ENCODE measurements at places on chromosomes 6 and 20. TPM values are rescaled to one million over a fixed set of nuclear protein-coding genes. Genes with fewer than 3 reads are reported as not detected.

LAMP5 gene
- total RNA-seq = 0.89 TPM

PFDN4 gene
- 33.0 TPM for total RNA-seq

BPIFB4 gene
- not detected for total RNA-seq

MYLK4 gene
- 0.84 TPM for total RNA-seq

KCNG1 gene
- not detected for total RNA-seq

TINAG gene
- not detected for total RNA-seq

STMND1 gene
- total RNA-seq = not detected

CST5 gene
- not detected for total RNA-seq

CCN2 gene
- 24.9 TPM for total RNA-seq

TCF19 gene
- 4.0 TPM for total RNA-seq

GRCh38 chr20:33076662-33077372 is 2.6 kb upstream of the BPIFB4 start:
- no peak overlapping the region for H3K27ac ChIP-seq
- no peaks in the 10 kb centered on the region for H3K36me3 ChIP-seq
- no peaks in the 10 kb centered on the region for H3K4me1 ChIP-seq
- no peak for DNase-seq

DNA sequence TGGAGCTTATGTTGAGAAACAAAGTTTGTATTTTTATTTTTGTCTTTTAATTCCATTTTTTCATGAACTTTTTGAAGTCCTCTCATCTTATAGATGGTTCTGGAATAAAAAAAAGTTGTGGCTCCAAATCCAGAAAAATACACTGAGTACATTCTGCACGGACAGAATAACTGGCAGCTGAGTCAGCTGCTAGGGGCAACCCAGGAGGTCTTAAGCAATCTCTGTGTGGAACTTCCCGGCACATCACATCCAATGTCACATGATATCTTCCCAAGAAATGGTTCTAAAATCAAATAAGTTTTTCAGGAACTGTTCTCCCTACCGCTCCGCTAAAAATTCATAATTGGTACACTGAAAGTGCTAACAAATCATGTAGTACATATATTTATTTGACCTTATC is 29.8 kb downstream of the SLC13A3 start:
- no peak overlapping the region for H3K4me3 ChIP-seq
- no peaks in the 10 kb centered on the region for H3K27me3 ChIP-seq
- H3K4me1 ChIP-seq = no peaks in the 10 kb centered on the region
- no peaks in the 10 kb centered on the region for H3K36me3 ChIP-seq
- peak; percentile 13 for DNase-seq
- H3K27ac ChIP-seq = no peak overlapping the region

GRCh38 chr6:38588631-38589366 is 50.9 kb downstream of the BTBD9 start:
- H3K4me3 ChIP-seq = no peak overlapping the region
- DNase-seq = no peak
- no peaks in the 10 kb centered on the region for H3K27me3 ChIP-seq

DNA sequence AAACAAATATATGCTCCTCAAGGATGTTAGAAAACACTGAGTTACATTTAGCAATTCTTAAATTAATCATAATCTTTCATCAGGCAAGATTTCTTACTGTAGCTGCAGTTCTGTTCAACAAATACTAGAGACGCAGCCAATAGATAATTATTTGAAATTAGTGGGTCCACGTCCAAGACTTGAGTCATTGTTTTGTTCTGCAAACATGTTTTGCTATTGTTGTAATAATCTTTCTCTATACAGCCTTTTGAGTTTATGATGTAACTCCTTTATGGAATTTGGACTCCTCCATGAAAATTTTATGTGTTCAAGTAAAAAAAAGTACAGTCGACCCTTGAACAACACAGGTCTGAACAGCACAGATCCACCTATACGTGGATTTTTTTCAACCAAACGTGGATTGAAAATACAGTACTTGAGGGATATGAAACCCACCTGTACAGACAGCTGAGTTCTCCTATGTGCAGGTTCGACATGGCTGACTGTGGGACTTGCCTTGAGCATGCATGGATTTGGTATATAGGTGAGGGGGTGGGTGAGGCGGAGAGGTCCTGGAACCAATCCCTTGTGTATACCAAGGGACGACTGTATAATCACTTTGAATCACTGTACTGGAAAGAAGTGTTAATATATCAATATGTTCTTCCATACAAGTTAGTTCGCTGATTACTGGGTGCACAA is 41.3 kb upstream of the SLC22A16 start:
- no peak for DNase-seq
- peak overlapping the region; percentile 1 for H3K27ac ChIP-seq
- no peak overlapping the region for H3K4me3 ChIP-seq
- peaks cover 4% of the 10 kb centered on the region for H3K4me1 ChIP-seq
- H3K36me3 ChIP-seq = no peaks in the 10 kb centered on the region

DNA sequence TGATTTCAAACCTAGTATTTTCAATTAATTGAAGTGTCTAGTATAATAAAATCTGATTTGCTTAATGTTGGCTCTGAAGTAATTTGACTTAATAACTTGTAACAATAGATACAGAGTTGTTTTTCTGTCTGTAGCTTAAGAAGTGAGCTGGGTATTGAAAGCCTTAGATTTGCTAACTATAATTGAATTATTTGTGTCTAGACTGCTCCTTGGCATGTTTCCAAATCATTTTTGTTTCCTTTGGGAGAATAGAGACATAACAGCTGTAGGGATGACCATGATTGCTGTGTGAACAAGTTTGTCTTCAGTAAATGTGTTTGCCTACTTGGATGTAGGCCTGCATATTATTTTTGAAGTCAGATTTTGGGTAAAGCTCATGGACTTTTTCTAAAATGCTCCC is 115.4 kb downstream of the SCAF8 start:
- H3K27ac ChIP-seq = no peak overlapping the region
- H3K36me3 ChIP-seq = no peaks in the 10 kb centered on the region

GRCh38 chr20:13824459-13824858 is 39.6 kb downstream of the NDUFAF5 start:
- no peaks in the 10 kb centered on the region for H3K4me1 ChIP-seq
- no peak overlapping the region for H3K27ac ChIP-seq
- no peak overlapping the region for H3K4me3 ChIP-seq
- no peaks in the 10 kb centered on the region for H3K27me3 ChIP-seq
- DNase-seq = no peak

- H3K4me3 ChIP-seq = no peak overlapping the region
- DNase-seq = no peak
- no peaks in the 10 kb centered on the region for H3K36me3 ChIP-seq
- no peaks in the 10 kb centered on the region for H3K4me1 ChIP-seq
- H3K27ac ChIP-seq = no peak overlapping the region
Observed at GRCh38 chr6:107820338-107821261, 3.5 kb downstream of the SCML4 start.

GRCh38 chr6:43773050-43773979 is 3.3 kb downstream of the VEGFA start:
- H3K27me3 ChIP-seq = no peaks in the 10 kb centered on the region
- H3K4me3 ChIP-seq = peak overlapping the region; percentile 75
- H3K4me1 ChIP-seq = peaks cover 46% of the 10 kb centered on the region
- peak overlapping the region; percentile 97 for H3K27ac ChIP-seq
- peak; percentile 83 for DNase-seq

GRCh38 chr6:152204591-152204990 is 397.1 kb downstream of the ESR1 start:
- peaks cover 49% of the 10 kb centered on the region for H3K36me3 ChIP-seq
- no peak overlapping the region for H3K4me3 ChIP-seq
- no peaks in the 10 kb centered on the region for H3K4me1 ChIP-seq
- DNase-seq = no peak
- no peaks in the 10 kb centered on the region for H3K27me3 ChIP-seq
- no peak overlapping the region for H3K27ac ChIP-seq

DNA sequence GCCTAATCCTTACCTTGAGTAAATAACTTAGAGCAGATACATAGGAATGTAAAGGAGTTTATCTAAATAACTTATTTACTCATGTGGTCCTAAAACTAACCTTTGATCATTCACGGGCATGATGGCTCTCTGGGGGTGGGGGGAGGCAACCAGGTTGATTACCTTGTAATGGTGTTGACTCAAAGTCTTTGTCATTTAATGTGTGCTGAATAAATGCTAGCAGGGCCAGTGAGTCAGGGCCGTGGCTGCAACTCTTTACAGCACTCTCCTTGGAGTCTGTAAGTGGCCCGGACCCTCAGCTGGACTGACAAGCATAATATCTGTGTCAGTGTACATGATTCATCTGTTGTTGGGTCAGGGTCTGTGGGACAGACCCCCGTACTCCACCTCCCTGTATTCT is 203.0 kb downstream of the EPM2A start:
- no peak for DNase-seq
- H3K27ac ChIP-seq = no peak overlapping the region
- no peaks in the 10 kb centered on the region for H3K27me3 ChIP-seq
- H3K4me3 ChIP-seq = no peak overlapping the region
- no peaks in the 10 kb centered on the region for H3K36me3 ChIP-seq

GRCh38 chr20:37821696-37822095 is 81.2 kb upstream of the VSTM2L start:
- DNase-seq = no peak
- no peak overlapping the region for H3K4me3 ChIP-seq
- H3K27me3 ChIP-seq = no peaks in the 10 kb centered on the region
- H3K4me1 ChIP-seq = no peaks in the 10 kb centered on the region
- H3K27ac ChIP-seq = no peak overlapping the region

- no peak for DNase-seq
- no peak overlapping the region for H3K4me3 ChIP-seq
- no peak overlapping the region for H3K27ac ChIP-seq
Observed at GRCh38 chr6:165725201-165725600, 62.2 kb upstream of the PDE10A start.

- no peaks in the 10 kb centered on the region for H3K36me3 ChIP-seq
- peaks cover 5% of the 10 kb centered on the region for H3K4me1 ChIP-seq
- H3K27ac ChIP-seq = no peak overlapping the region
- no peak overlapping the region for H3K4me3 ChIP-seq
- no peaks in the 10 kb centered on the region for H3K27me3 ChIP-seq
Observed at GRCh38 chr6:44304282-44305199, 8.6 kb downstream of the AARS2 start.

DNA sequence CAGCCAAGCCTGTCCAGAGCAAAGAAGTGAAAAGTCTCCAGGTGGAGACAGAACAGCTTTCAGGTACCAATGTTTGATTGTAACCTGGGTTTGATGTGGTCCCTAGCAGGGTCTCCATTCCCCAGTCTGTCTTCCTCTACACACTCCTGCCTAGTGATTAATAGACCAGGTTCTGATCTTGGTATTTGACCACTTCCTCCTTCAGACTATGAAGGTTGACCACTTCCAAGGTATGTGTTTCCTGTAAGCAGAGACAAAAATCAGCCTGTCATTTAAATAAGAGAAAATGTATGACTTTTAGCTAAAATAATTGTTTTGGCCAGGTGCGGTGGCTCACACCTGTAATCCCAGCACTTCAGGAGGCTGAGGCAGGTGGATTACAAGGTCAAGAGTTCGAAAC is 41.8 kb upstream of the TOP1 start:
- H3K4me1 ChIP-seq = peaks cover 11% of the 10 kb centered on the region
- DNase-seq = no peak
- no peak overlapping the region for H3K27ac ChIP-seq
- H3K27me3 ChIP-seq = no peaks in the 10 kb centered on the region

- H3K4me1 ChIP-seq = no peaks in the 10 kb centered on the region
- H3K36me3 ChIP-seq = no peaks in the 10 kb centered on the region
- no peak overlapping the region for H3K27ac ChIP-seq
- H3K27me3 ChIP-seq = no peaks in the 10 kb centered on the region
- H3K4me3 ChIP-seq = no peak overlapping the region
Observed at GRCh38 chr6:163099621-163100171, 314.8 kb upstream of the QKI start.

DNA sequence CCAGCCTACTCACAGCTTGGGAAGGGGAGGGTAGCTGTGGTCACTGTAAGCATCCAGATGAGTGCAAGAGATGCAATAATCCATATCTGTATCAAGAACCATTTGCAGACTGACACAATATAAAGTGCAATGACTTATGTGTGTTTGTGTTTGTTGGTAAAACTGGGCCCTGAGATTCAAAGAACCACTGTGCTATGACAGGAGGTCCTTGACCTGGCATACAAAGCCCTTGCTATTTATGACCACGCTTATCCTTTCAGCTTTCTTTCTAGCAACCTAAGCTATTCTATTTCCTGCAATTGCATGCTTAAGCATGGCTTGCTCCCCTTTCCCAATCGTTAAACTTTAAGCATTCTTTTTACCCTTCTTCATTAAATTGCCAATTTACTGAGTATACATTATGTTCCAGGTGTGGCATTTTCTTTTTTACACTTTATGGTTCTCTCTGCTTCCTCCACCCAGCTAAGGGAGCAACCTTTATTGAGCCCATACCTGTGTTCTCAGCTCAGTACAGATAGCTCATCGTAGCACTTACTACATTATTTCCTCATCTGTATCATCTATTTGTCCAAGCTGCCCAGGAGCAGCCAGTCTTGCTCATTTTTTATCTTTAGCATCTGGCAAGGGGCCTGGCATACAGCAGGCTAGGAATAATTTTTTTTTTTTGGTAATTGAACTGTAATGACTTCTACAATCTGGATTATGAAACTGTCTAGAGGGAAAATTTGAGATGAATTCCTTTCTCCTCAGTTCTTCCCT is 3.5 kb downstream of the MCUR1 start:
- no peak overlapping the region for H3K4me3 ChIP-seq
- H3K36me3 ChIP-seq = no peaks in the 10 kb centered on the region
- peak overlapping the region; percentile 77 for H3K27ac ChIP-seq

DNA sequence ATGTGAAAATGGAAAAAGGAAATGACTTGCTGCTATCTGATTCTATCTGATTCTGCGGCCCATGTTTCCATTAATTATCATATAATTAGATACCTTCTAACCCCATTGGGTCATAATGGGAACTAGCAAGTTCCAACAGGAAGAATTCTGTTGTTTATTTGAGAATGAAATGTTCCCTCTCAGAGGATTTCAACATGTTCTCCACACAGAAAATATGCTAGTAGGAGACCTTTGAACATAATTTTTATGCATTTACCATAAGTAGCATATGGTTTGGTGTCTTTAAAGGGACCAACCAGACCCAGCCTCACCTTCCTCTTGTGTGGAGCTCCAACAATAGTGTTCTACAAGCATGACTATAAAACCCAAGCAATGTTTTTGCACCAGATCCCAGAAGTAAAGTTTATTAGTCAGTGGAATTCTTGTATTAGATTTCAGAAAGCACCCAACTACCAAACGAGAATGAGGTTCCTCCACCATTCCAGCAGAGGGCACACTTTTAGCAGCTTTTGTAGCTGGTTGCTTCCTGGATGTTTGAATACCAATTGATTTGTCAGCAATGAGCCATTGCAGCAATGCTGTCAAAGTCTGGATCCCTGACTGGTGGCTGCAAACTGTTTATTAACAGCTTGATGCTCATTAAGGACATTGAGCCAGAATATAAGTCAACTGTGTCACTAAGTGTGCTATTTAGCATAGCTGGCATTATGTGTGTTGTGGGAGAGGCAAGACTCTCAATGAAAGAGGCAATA is 143.6 kb upstream of the GJE1 start:
- no peak overlapping the region for H3K27ac ChIP-seq
- H3K27me3 ChIP-seq = no peaks in the 10 kb centered on the region
- no peak for DNase-seq

GRCh38 chr6:12628327-12628726 is 88.2 kb upstream of the PHACTR1 start:
- no peaks in the 10 kb centered on the region for H3K36me3 ChIP-seq
- H3K27me3 ChIP-seq = no peaks in the 10 kb centered on the region
- H3K27ac ChIP-seq = no peak overlapping the region
- DNase-seq = no peak
- H3K4me3 ChIP-seq = no peak overlapping the region
